ENCODE measurements at places on chromosomes 6 and 20. TPM values are rescaled to one million over a fixed set of nuclear protein-coding genes. Genes with fewer than 3 reads are reported as not detected.

DNA sequence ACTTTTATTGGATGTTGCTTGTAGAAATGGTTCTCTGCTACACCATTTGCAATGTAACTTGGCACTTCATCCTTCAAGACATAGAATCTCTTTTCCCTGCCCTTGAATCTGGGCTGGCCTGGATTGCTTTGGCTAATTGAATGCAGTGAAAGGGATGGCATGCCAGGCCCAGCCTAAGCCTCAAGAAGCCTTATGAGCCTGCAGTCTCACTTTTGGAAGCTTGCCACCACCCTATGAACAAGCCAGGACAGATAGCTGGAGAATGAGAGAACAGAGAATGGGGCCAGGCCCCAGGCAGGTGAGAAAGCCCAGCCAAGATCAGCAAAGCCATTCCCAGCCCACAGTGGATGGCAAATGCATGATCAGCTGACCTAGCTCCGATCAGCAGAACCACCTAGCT, 350.7 kb upstream of the RNF24 start:
- peak; percentile 52 for DNase-seq

DNA sequence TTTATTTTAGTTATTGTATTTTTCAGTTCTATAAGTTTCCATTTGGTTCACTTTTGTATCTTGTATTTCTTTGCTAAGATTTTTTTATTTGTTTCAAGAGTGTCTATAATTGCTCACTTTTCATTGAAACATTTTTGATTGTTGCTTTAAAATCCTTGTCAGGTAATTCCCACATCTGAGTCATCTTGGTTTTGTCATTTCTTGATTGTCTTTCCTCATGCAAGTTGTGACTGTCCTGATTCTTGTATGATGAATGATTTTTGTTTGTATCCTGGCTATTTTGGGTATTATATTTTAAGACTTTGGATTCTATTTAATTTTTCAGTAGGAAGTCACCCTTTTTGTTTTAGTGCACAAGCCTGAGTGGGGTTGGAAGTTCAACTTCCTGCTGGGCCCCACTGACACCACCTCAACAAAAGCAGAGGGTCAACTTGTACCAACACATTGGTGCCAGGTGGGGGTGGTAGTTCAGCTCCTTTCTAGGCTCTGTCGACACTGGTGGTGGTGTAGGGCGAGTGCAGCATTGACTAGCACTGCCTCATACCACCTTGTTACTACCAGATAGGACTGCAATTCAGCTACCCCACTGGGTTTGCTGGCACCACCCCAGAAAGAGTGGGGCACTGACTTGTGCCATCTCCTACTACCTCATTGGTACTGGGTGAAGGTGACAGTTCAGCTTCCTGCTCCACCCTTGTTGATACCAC, 8.8 kb downstream of the RSPH3 start:
- no peak for DNase-seq

DNA sequence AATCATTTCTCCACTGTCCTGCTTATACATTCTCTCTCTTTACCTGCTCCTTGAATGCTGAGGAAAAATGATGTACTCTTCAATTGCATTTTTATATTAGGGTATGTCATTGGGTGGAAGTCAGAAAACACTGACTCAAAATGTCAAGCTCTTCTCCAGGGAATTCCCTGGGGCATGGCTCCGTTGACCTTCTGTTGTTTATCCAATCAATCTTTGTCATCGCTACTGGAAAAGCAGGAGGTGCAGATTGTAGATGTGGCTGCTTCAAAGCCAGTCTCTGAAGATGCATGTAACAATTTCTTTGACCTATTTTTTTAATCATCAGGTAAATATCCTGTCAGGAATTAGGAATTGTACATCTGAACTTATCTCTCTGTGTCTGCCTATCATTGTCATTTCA, 63.9 kb upstream of the TENT5A start:
- DNase-seq = peak; percentile 12

SPTLC3 gene
- total RNA-seq = 11.4 TPM

NCOA7 gene
- total RNA-seq = 12.8 TPM

OPRL1 gene
- 0.29 TPM for total RNA-seq
